Mesothelial cell of epicardium (in vitro differentiated cells): ENCODE measurements at places on chromosomes 1 and 21.

DNA sequence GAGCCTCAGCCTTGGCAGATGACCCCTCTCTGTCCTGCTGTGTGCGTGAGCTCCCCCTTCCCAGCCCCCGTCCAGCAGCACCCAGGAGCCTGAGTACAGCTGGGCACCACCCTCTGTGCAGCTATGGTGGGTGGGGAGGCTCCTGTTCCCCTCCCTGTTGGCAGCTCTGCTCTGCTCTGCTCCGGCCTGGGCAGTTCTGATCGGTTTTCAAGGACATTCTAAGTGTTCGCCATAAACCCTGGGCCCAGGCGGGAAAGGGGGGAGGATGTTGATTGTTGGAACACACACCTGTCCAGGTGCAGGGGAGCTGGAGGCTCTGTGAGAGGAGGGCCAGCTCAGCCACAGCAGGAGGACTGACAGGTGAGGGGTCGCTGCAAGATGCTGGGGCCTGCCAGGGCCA lies at the start of gene CLCNKB:
CLCNKB (plus strand) TSS at position 262 of the 400 bp plus-strand sequence. CDS start 711 bp downstream, outside the sequence.
- peaks cover 7% of the 10 kb centered on the region for H3K27me3 ChIP-seq
- H3K36me3 ChIP-seq = no peaks in the 10 kb centered on the region
- H3K4me1 ChIP-seq = no peaks in the 10 kb centered on the region

GRCh38 chr1:7517611-7518330 lies 253.3 kb upstream of the VAMP3 start:
- H3K27me3 ChIP-seq = peaks cover 49% of the 10 kb centered on the region
- no peak overlapping the region for H3K4me3 ChIP-seq
- no peak overlapping the region for H3K27ac ChIP-seq
- DNase-seq = no peak

GRCh38 chr1:178774263-178774662 lies 49.2 kb downstream of the RALGPS2 start:
- no peaks in the 10 kb centered on the region for H3K27me3 ChIP-seq
- H3K4me3 ChIP-seq = no peak overlapping the region
- H3K36me3 ChIP-seq = peaks cover 18% of the 10 kb centered on the region
- H3K27ac ChIP-seq = no peak overlapping the region

GRCh38 chr1:229091721-229092136 lies 179.2 kb upstream of the RAB4A start:
- DNase-seq = no peak
- H3K36me3 ChIP-seq = no peaks in the 10 kb centered on the region
- H3K27ac ChIP-seq = peak overlapping the region; percentile 98
- H3K4me1 ChIP-seq = peaks cover 46% of the 10 kb centered on the region
- H3K4me3 ChIP-seq = no peak overlapping the region
- no peaks in the 10 kb centered on the region for H3K27me3 ChIP-seq

DNA sequence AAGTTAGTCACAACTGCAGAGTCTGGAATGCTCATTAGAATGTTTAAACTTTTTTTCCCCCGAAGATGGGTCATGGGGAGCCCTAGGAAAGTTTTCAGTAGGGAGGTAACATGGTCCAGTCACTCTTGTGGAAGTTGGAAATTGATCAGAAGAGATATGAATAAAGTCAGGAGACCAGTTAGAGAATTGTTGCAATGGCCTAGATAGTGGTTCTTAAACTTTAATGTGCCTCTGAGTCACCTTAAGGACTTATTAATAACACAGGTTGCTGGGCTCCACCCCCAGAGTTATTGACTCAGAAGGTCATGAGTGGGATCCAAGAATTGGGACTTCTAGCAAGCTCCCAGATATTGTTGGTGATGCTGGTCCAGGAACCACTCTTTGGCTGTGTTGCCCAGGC lies 3.2 kb upstream of the TFAP2E start:
- DNase-seq = no peak
- H3K27me3 ChIP-seq = peaks cover 38% of the 10 kb centered on the region
- peaks cover 13% of the 10 kb centered on the region for H3K4me1 ChIP-seq
- H3K27ac ChIP-seq = no peak overlapping the region
- no peak overlapping the region for H3K4me3 ChIP-seq
- no peaks in the 10 kb centered on the region for H3K36me3 ChIP-seq

DNA sequence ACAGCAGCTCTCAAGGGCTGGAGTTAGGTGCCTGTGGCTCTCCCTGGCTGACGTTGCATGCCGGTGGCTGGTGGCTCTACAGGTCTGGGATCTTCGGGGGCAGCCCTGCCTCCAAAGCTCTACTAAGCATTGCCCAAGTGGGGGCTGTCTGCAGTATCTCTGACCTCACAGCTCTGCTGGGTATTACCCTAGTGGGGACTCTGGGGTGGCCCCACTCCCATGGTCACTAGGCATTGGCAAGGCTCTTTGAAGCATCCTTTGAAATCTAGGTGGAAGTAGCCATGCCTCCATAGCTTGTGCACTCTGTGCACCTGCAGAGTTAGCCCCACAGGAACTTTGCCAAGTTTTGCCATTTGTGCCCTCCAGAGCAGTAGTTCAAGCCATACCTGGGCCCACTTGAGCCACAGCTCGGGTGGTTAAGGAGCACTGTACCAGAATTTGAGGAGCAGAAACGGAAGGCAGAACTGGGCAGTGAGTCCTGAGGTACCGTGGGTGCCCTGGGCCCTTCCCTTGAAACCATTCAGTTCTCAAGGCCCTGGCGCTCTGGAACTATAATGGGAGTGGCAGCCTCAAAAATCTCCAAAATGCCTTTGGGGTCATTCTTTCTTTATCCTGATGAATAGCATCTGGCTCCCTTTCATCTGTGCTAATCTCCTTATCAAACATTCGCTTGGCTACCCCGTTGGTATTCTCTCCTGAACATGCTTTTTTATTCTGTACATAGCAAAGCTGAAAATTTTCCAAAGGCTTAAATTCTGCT lies 15.4 kb downstream of the GJA4 start:
- H3K27ac ChIP-seq = no peak overlapping the region
- no peaks in the 10 kb centered on the region for H3K36me3 ChIP-seq
- no peaks in the 10 kb centered on the region for H3K4me1 ChIP-seq
- no peak overlapping the region for H3K4me3 ChIP-seq

DNA sequence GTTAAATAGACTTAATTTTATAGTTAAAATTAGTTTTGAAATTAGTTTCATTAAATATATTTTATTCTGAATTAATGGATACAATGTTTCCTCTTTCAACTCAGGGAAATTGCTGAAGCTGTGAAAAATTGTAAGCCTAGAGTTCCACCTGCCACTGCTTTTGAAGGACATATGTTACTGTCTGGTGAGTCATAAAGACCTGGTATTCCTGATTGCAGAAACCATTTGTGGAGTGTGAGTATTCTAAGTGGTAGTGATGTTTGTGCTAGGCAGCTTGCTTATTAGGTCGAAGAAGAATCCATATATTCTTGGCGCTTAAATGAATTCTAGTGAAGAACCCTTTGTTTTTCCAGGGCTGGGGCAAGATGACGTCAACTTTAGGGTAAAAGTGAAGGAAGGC lies 34.0 kb downstream of the MTR start:
- no peaks in the 10 kb centered on the region for H3K27me3 ChIP-seq
- H3K36me3 ChIP-seq = peaks cover 49% of the 10 kb centered on the region
- H3K4me3 ChIP-seq = no peak overlapping the region
- H3K4me1 ChIP-seq = peaks cover 11% of the 10 kb centered on the region
- H3K27ac ChIP-seq = no peak overlapping the region
- DNase-seq = no peak

GRCh38 chr1:215345766-215346165 lies 221.3 kb upstream of the KCTD3 start:
- peaks cover 2% of the 10 kb centered on the region for H3K27me3 ChIP-seq
- H3K4me3 ChIP-seq = no peak overlapping the region
- DNase-seq = no peak
- no peak overlapping the region for H3K27ac ChIP-seq

- H3K36me3 ChIP-seq = no peaks in the 10 kb centered on the region
- peaks cover 29% of the 10 kb centered on the region for H3K4me1 ChIP-seq
Measured at GRCh38 chr1:58883037-58883887, 99.4 kb upstream of the JUN start.

DNA sequence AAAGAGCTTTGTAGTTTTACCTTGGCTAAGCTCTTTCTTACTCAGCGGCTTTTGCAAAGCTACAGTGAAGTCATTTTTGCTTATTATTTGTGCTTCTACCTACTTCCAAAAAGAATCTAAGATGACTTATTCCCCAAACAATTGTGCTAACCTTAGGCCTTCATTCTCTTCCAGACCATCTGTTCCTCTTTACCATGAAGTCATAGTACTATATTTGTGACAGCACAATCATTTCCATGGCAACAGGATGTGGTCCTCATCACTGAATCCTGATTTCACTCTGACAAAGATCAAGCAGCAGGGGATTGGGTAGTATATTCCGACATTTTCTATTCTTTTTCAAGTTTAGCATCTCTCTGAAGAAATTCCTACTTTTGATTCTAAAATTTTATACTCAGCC lies 24.8 kb upstream of the NMNAT2 start:
- no peaks in the 10 kb centered on the region for H3K27me3 ChIP-seq
- H3K36me3 ChIP-seq = no peaks in the 10 kb centered on the region
- no peak overlapping the region for H3K27ac ChIP-seq
- no peak for DNase-seq
- H3K4me3 ChIP-seq = no peak overlapping the region

DNA sequence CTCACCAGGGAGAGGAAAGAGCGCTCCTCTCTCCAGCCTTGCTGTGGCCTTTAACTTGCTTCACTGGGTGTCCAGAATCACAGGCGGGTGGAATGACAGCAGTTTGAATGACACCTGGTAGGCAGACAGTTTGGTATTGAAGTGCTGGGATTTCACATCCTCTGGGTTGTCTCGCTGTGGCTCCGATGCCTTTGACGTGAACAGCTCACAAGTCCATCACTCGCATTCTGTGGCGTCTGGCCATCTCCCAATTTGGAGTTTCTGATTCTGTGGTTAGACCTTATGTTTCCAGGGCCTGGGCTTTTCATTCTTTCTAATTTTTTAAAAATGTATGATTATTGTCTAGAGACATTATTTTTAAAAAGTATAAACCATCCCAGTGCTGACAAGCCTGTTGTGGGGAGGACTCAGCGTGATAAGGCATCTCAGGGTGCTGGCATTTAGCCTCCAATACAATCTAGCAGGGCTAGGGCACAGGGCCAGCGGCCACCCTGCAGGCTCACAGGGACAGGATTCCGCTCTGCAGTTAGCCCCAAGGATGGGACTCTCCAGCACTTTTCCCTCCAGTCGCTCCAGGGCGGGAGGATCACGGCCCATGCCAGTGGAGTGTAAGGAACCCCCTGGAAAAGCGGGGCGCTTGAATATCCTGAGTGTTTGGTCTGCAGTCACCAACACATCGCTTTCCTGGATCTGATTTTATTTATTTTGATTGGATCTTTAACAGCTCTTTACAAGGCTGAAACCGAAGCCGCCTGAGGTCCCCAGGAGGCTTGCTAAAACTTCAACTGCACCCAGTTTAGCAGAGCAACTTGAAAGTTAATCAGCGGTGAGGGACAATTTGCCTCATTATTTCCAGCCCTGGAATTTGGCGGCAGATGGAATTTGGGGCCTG lies 178.3 kb downstream of the TRABD2B start:
- H3K27me3 ChIP-seq = no peaks in the 10 kb centered on the region
- no peak overlapping the region for H3K4me3 ChIP-seq
- DNase-seq = no peak
- no peaks in the 10 kb centered on the region for H3K36me3 ChIP-seq

DNA sequence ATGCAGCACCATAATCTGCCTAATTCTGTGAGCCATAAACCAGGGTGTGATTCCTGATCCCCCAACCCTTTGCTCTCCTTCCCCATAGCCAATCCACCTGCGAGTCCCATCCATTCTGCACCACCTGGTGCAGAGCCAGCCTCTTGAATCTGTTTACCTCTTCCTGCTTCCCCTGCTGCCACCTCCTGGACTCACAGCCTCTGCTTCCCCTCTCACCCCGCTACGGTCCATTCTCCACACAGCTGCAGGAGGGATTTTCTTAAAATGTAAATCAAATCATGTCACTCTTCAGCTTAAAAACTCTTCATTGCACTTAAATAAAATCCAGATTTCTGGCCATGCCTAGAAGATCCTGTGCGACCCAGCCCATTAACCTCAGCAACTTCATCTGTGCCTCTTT lies 186.7 kb downstream of the FOXD2 start:
- peaks cover 45% of the 10 kb centered on the region for H3K27me3 ChIP-seq
- H3K4me1 ChIP-seq = peaks cover 8% of the 10 kb centered on the region
- peak; percentile 40 for DNase-seq
- H3K27ac ChIP-seq = no peak overlapping the region
- H3K4me3 ChIP-seq = no peak overlapping the region

GRCh38 chr1:241240069-241240468 lies 116.9 kb downstream of the RGS7 start:
- H3K36me3 ChIP-seq = no peaks in the 10 kb centered on the region
- H3K4me3 ChIP-seq = no peak overlapping the region
- no peaks in the 10 kb centered on the region for H3K27me3 ChIP-seq
- no peaks in the 10 kb centered on the region for H3K4me1 ChIP-seq
- no peak for DNase-seq
- H3K27ac ChIP-seq = no peak overlapping the region

GRCh38 chr21:45316871-45317397 lies 29.2 kb upstream of the POFUT2 start:
- no peak overlapping the region for H3K27ac ChIP-seq
- H3K4me1 ChIP-seq = peaks cover 3% of the 10 kb centered on the region
- no peak for DNase-seq
- H3K4me3 ChIP-seq = no peak overlapping the region
- H3K27me3 ChIP-seq = no peaks in the 10 kb centered on the region
- no peaks in the 10 kb centered on the region for H3K36me3 ChIP-seq
